ENCODE measurements at places on chromosomes 1 and 21.

- DNase-seq, result no peak
These were observed 93.4 kb upstream of the F3 start for GRCh38 chr1:94634977-94635416.

GRCh38 chr1:183029591-183030000 is 6.4 kb downstream of the LAMC1 start:
- no peak for DNase-seq

DNA sequence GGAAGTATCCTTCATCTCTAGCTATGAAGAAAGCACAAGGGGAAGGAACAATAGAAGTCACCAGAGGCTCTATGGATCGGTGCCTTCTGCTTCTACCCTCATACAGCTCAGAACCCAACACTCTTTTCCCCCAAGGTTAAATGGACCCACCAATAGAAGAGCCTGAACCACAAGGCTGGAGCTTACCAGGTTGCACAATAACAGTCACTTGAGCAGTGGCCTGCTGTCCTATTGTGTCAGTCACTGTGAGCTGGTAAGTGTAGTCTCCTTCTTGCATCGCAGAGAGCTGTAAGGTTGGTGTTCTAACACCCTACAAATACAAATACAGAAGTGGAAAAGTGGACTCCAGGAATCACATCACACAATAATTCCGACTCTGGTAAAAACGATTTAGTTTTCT is 103.0 kb downstream of the KIAA0319L start:
- DNase-seq, result no peak

DNA sequence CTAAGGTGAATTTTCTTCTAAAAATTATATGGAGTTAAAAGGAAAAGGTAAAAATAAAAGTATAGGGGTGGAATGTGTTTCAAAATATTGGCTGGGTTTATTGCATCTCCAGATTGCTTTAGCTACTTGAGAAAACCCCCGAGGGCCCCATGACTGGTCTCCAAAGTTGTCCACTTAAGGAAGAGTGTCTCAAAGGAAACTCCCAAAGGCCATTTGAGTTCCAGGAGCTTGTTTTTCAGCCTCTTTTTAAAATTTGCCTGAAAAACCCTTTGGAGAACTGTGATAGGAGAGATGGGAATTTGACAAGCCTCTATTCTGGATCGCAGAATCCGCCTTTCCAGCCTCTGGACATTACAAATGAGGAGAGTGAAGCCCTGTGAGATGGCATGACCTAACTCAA is 225.6 kb downstream of the ZNF326 start:
- DNase-seq, result no peak

GRCh38 chr1:61641578-61642336 is 83.2 kb downstream of the TM2D1 start:
- DNase-seq, result peak; percentile 66

GRCh38 chr1:233960386-233960785 is 55.9 kb downstream of the SLC35F3 start:
- DNase-seq, result no peak

DNA sequence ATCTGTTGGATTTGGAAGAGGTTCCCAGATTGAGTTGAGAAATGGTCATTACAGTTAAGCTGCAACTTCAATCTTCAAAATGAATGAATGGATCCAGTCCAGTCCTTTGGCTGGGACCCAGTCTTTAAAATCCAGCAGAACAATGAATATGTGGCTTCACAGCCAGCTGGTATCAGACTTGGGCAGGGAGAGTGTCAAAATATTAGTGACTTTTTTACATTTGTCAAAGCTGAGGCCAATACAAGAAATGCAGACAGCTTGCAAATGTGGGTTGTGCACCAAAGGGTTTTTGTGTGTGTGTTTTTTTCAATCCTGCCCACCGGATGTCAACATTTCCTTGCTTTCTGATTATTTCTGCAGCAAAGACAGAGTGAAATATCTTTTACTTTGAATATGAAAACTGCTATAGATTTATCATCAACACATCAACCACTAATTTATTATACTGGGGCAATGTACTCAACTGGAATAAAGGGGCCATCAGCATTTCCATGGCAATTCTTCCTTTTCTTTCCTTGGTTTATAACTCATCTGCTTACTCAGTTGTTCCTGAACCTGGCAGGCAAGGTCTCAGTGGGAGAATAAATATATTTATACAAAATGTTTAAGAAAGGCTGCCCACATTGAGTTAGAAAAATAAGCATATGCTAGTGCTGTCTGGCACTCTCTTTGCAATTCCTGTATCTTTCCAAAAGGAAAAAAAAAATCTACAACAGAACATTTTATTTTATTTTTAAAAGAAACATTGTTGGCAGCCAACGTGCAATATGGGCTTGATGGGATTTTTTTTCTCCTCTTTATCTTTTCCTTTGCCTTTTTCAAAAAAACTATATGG is 491.6 kb upstream of the C1orf87 start:
- DNase-seq, result no peak

DNA sequence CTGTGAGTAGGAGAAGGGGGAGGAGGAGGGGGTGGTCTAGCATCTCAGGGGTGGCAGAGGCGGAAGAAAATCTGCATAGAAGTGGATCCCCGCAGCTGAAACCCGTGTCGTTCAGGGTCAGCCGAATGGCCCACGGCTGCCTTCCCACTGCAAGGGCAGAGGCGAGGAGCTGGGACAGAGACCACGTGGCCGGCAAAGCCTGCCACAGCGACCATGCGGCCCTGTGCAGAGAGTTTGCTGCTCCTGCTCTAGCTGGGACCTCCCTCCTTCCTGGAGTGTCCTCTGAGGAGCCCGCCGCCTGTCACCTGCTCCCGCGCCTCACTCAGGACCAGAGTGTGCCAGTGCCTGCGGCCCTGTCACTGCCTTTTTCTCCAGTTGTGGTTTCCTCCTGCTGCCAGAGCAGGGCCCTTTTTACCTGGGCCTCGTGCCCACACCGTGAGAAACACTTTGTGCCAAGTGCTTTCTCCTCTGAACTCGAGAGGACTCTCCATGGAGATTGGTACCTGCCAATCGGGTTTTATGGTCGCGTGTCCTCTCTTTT is 5.4 kb upstream of the TRPM2 start:
- DNase-seq, result no peak
